ENCODE measurements at places on chromosomes 2 and 18. TPM values are rescaled to one million over a fixed set of nuclear protein-coding genes. Genes with fewer than 3 reads are reported as not detected.

DNA sequence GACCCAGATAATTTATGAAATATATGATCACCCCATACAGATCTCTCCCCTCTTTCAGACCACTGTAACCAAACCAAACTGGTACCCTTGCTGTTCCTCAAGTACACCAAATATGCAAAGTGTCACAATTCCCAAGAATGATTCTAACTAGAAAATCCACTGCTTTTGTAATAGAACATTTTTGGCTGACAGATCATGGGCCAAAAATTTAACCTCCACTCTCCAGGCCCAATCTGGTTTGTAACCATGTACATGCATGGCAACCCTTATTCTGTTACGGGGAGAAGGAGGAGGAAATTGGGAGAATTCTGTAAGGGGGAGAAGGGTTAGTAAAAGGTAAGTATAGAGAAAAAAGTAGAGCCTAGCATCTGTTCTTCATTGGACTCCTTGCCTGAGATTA is 62.0 kb downstream of the IKZF2 start:
- no peaks in the 10 kb centered on the region for H3K36me3 ChIP-seq
- H3K4me1 ChIP-seq, result peaks cover 5% of the 10 kb centered on the region
- H3K27me3 ChIP-seq, result no peaks in the 10 kb centered on the region
- no peak overlapping the region for H3K27ac ChIP-seq
- no peak overlapping the region for H3K4me3 ChIP-seq
- no peak for DNase-seq

DNA sequence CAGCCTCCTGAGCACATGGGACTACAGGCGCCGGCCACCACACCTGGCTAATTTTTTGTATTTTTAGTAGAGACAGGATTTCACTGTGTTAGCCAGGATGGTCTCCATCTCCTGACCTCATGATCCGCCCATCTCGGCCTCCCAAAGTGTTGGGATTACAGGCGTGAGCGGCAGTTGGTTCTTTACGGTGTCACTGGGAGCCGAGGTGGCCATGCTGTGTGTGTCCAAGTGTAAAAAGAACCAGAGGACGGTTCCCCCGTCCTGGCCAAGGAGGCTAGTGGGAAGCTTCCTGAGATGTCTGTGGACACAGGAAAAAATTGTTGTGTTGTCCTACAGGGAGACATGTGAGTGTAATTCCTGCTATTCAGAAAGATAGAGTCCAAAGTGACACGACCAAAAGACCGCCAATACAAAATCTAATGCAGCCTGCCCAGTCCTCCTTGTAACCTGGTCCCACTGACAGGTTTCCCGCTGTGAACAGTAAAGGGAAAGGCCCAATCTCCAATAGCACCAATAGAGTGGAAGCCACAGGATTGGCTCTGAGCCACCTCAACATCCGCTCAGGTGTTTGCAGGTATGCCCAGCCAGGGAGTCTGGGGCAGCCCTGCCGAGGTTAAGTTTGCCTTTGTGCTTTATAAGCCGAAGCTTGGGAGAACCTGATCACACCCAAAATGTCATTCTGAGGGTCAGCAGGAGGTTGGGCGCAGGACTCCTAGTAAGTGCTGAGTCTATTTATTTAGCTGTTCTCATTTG is 40.6 kb downstream of the NCK2 start:
- no peak for DNase-seq
- H3K27me3 ChIP-seq, result no peaks in the 10 kb centered on the region
- peaks cover 69% of the 10 kb centered on the region for H3K4me1 ChIP-seq
- H3K4me3 ChIP-seq, result no peak overlapping the region
- peaks cover 14% of the 10 kb centered on the region for H3K36me3 ChIP-seq
- no peak overlapping the region for H3K27ac ChIP-seq

DNA sequence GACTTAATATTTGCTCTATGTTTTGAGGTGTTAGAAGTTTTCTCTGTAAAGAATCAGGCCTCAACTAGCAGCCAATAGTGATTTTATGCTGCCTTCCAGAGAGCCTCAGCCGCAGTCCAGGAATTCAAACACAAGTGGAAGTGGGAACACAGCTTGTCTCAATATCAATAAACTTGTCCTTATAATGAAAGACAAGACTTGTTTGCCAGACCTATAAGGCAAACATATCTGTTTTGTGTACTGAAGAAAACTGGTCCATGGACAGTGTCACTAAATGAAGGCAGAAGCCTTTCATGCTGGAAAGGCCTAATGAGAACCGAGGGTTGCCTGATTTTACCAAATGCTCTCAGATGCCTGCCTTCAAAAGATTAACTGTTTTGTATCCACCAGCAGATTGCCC is 182.2 kb downstream of the EPHA4 start:
- H3K4me3 ChIP-seq, result no peak overlapping the region
- DNase-seq, result no peak
- H3K27ac ChIP-seq, result no peak overlapping the region
- H3K27me3 ChIP-seq, result peaks cover 1% of the 10 kb centered on the region
- H3K36me3 ChIP-seq, result no peaks in the 10 kb centered on the region

- H3K36me3 ChIP-seq, result no peaks in the 10 kb centered on the region
- H3K27ac ChIP-seq, result no peak overlapping the region
- peaks cover 6% of the 10 kb centered on the region for H3K27me3 ChIP-seq
- no peak for DNase-seq
Observed at GRCh38 chr2:172113617-172114016, 10.9 kb upstream of the DLX2 start.

DNA sequence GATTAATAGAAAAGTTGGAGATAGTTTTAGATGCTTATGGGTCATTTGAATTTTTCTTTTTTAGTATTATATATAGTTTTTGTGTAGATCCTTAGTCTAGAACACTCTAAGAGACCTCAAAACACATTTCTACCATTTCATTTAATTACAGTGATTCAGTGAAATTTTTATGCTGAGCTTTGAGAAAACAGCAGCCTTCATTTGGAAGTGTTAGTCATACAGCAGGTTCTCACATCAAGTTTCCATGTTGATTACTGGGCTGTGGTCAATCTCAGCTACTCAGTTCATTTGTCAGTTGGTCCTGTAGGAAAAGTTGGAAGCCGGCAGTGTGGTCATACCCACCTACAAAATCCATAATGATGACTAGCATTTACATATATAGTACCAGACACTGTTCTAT is 37.9 kb downstream of the MAP3K19 start:
- no peaks in the 10 kb centered on the region for H3K27me3 ChIP-seq
- H3K36me3 ChIP-seq, result no peaks in the 10 kb centered on the region
- H3K27ac ChIP-seq, result no peak overlapping the region
- H3K4me1 ChIP-seq, result no peaks in the 10 kb centered on the region
- no peak for DNase-seq
- H3K4me3 ChIP-seq, result no peak overlapping the region

DNA sequence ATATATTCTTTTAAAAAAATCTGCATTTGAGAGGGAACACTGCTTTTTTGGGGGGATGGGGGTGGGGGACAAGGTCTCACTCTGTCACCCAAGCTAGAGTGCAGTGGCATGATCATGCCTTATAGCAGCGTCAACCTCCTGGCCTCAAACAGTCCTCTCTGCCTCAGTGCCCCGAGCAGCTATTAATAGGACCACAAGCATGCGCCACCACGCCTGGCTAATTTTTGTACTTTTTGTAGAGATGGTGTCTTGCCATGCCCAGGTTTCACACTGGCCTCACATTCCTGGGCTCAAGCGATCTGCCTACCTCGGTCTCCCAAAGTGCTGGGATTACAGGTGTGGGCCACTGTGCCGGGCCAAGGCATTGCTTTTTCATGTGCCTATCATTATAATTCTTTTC is 154.2 kb downstream of the ATAD2B start:
- no peak for DNase-seq
- peaks cover 20% of the 10 kb centered on the region for H3K36me3 ChIP-seq
- H3K4me3 ChIP-seq, result no peak overlapping the region
- H3K27ac ChIP-seq, result no peak overlapping the region
- peaks cover 1% of the 10 kb centered on the region for H3K27me3 ChIP-seq

DNA sequence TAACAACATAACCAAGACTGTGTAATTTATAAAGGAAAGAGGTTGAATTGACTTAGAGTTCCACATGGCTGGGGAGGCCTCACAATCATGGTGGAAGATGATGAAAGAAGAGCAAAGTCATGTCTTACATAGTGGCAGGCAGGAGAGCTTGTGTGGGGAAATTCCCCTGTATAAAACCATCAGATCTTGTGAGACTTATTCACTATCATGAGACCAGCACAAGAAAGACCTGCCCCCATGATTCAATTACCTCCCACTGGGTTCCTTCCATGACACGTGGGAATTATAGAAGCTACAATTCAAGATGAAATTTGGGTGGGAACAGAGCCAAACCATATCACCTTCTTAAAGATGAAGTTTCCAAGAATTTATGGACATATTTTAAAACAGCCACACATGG is 2.5 kb upstream of the IL36RN start:
- peaks cover 12% of the 10 kb centered on the region for H3K36me3 ChIP-seq
- H3K27me3 ChIP-seq, result peaks cover 8% of the 10 kb centered on the region

DNA sequence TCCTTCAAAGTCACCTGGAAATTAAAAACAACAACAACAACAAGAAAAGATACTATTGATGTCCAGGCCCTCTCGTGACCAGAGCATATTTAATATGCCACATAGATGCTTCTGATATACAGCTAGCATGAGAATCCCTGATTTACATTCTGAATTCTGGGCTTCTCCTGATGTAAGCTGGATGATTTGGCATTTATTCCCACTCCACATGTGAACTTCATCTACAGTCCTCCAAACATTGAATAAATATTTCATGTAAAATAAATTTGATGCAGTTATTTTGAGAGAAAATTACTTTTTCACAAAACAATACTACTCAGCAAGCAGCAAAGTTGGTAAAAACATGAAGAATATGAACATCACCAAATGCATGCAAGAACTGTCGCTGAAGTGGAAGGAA is 453.2 kb upstream of the SETBP1 start:
- H3K4me3 ChIP-seq, result no peak overlapping the region
- DNase-seq, result no peak
- peaks cover 6% of the 10 kb centered on the region for H3K4me1 ChIP-seq
- no peak overlapping the region for H3K27ac ChIP-seq
- H3K27me3 ChIP-seq, result no peaks in the 10 kb centered on the region

DNA sequence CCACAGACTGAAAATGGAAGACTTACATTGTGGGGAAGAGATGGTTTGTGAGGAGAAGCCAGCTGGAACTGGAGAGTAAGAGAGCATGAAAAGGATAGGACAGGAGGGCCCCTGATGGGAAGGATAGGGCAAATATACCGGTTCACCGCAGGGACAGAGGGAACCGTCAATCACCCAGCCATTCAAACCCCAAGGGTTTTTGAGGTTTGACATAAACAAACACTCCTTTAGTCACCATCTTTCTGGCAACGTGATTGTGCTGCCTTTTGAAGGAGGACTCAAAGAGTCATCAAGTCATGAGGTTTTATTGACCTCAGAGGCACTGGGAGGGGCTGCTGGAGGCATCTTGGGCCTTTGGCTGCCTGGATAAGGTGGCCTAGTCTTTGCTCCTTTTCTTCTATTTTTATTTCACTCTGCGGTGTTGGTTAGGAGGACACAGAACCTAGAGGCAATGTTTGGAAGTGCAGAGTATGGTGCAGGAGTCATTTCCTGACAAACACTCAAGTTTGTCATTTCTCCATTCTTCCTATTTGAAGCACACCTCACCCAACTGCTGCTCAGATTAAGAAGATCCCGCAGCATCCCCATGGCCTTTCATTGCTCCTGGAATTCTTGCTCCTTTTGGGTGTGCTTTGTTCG is 487.3 kb upstream of the SPRED2 start:
- H3K27me3 ChIP-seq, result peaks cover 3% of the 10 kb centered on the region
- no peaks in the 10 kb centered on the region for H3K36me3 ChIP-seq
- no peak overlapping the region for H3K27ac ChIP-seq
- H3K4me1 ChIP-seq, result peaks cover 13% of the 10 kb centered on the region
- DNase-seq, result no peak

DNA sequence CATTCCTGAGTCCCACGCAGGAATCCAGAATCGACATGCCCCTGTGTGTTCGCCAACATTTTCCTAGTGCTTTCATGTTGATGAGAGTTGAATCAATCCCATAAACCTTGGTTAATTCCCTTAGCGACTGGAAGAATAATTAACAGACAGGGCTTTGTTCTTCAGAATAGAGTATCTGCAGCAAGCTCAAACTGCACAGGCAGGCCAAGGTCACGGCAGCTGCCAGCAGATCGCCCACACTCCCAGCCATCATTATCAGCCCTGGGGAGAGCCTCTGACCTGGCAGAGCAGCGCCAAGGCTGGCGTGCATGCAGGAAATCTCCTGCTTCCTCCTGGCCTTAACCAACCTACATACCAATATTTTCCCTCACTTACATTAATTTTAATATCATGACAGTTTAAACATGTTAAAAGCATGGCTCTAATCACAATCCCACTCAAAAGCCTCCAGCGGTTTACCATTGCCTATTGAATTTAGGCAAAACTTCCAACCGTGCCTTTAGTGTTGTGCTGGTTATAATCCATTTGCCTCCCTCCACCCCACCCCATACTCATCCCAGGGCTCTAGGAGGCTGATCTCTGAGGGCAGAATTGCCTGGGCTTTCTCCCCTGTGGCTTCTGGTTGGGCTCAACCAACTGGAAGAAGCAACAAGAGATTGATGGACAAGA is 46.8 kb upstream of the NCK2 start:
- H3K36me3 ChIP-seq, result no peaks in the 10 kb centered on the region
- no peak for DNase-seq
- H3K4me3 ChIP-seq, result no peak overlapping the region
- peaks cover 3% of the 10 kb centered on the region for H3K27me3 ChIP-seq
- no peaks in the 10 kb centered on the region for H3K4me1 ChIP-seq

DNA sequence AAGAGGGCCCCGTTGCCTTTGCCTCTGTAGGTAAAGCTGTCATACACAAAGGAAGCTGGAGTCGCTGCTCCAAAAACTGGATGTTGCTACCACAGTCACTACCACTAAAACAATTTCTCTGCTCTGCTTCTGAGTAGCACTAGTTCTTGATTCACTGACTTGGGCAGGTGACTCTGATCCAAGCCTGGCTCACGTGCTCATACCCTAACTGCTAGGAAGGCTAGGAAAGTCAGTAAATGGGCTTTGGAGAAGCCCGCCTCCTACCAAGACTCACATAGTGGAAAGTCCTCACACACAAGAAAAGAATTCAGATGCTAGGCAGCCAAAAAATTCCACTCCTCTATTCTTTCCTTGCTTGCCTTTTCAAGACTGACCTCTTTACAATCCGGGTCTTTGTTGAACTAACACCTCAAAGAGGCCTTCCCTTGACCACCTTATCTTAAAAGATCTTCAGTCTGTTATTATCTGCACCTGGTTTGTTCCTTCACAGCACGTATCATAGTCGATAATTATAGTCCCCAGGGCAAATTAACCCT is 11.4 kb upstream of the DYNC1I2 start:
- H3K36me3 ChIP-seq, result no peaks in the 10 kb centered on the region
- no peak overlapping the region for H3K4me3 ChIP-seq
- H3K27me3 ChIP-seq, result peaks cover 4% of the 10 kb centered on the region
- DNase-seq, result no peak
- H3K4me1 ChIP-seq, result peaks cover 20% of the 10 kb centered on the region

DNA sequence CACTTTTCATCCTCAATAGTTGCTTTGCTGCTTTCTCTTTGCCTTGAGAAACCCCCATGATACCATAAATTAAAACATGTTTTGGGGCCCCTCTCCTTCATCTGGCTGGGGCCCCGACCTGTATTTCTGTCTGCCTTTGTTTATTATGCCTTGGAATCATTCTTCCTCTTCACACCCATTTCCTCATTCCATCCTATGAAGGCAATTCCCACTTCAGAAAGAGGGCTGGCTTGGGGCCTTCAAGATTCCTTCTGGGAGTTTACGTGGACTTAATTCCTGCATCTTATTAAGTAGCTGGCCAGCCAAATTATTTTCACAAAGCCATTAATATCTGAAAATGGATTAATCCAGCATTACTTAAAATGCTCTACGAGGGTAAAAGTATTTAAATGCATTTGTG is 6.8 kb upstream of the LRRTM1 start:
- DNase-seq, result no peak
- H3K36me3 ChIP-seq, result no peaks in the 10 kb centered on the region
- H3K27me3 ChIP-seq, result peaks cover 2% of the 10 kb centered on the region
- no peak overlapping the region for H3K27ac ChIP-seq
- no peak overlapping the region for H3K4me3 ChIP-seq
- H3K4me1 ChIP-seq, result peaks cover 12% of the 10 kb centered on the region

The CNDP1 gene
- not detected for total RNA-seq

The DUSP19 gene
- total RNA-seq, result 2.4 TPM

The WDR35 gene
- total RNA-seq, result 10.3 TPM

The TRAK2 gene
- total RNA-seq, result 18.4 TPM

The C1QL2 gene
- not detected for total RNA-seq
